ENCODE measurements at places on chromosomes 7 and 10.

GRCh38 chr10:124039483-124040013 lies 53.9 kb downstream of the CHST15 start:
- peak; percentile 3 for DNase-seq

DNA sequence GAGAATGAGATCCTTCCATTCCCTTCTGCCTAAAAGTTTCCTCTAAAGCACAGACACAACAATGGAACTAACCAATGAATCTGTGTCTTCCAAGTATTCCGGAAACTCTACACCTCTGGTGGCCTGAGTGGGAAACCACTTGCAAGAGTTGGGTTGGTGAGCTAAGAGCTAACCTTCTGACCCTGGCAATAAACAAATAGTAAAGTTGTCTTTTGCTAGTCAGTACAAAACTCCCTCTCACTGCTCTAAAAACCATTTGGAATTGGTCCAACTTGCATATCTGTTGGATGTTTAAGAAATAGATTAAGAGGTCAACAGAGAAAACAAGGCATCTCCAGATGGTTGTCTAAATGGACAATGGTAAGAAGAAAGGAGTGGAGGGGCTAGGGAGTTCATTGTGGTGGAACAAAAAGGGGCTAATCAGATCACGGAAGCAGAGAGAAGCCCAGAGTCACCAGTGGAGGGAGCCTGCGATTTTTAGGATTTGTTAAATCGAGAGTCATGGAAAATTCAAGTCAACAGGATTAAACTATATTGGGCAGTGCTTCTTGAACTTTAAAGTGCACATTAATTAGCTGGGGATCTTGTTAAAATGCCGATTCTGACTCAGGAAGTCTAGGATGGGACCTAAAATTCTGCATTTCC lies 192.3 kb downstream of the EVX1 start:
- DNase-seq = no peak

DNA sequence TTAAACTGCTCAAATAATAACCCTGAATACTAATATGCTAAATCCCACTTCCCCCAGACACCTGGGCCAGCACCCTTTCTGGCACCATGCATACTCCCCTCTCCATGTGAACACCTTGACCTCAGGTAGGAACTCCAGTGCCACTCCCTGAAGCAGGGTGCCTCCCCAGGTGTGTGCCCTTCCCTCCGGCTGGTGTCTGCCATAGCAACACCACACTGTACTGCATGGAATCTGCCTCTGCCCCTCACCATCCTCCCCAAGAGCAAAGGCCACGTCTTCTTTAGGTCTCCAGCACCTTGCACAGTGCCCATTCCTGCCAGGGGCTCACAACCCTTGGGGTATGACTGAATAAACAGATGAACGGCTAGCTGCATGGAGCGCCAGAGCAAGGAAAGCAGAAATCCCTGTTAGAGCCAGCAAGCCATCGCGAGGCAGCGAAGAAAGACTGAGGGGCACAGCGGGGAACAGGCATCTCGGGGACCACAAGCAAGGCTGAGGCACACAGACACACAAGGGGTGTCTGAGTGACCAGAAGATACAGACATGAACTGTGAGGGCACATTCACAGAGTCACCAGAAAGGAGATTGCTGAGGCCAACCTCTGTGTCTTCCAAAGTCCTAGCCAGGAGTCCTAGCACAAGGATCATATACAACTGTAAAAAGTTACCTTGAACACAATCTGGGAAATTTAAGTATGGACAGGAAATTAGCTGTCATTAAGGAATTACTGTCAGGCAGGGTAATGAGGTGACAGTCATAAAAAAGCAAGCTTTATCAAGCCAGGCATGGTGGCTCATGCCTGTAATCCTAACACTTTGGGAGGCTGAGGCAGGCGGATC lies 25.7 kb downstream of the COBL start:
- DNase-seq = no peak

DNA sequence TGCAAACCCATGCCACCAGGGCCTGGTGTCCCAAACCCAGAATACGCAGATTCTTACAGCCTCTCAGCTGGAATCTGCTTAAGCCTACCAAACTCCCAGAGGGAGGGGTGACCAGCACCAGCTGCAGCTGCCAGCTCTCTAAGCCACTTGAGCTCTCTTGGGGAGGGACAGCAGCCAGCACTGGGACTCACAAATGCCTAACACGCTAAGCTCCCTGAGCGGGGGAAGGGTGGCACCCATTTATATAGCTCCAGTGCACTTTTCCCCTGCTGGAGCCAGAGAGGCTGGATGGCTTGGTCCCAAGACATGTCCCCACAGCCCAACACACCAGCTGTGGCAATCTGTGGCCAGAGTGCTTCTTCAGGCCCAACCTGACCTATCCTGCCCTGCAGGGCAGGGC lies 326.8 kb upstream of the NRG3 start:
- no peak for DNase-seq

GRCh38 chr7:158392251-158392650 lies 195.4 kb downstream of the PTPRN2 start:
- no peak for DNase-seq

- peak; percentile 61 for DNase-seq
These were observed 7.6 kb downstream of the ZRANB1 start for GRCh38 chr10:124949543-124949942.

- DNase-seq = no peak
These were observed 376.5 kb upstream of the SORCS1 start for GRCh38 chr10:107540981-107541380.

GRCh38 chr7:78912781-78913180 lies 540.7 kb downstream of the MAGI2 start:
- DNase-seq = peak; percentile 16

GRCh38 chr10:26430641-26431163 lies 7.4 kb upstream of the APBB1IP start:
- DNase-seq = no peak

GRCh38 chr10:802506-802905 lies 113.0 kb upstream of the DIP2C start:
- DNase-seq = no peak

GRCh38 chr10:62818426-62819011 lies 2.4 kb upstream of the EGR2 start:
- DNase-seq = no peak

DNA sequence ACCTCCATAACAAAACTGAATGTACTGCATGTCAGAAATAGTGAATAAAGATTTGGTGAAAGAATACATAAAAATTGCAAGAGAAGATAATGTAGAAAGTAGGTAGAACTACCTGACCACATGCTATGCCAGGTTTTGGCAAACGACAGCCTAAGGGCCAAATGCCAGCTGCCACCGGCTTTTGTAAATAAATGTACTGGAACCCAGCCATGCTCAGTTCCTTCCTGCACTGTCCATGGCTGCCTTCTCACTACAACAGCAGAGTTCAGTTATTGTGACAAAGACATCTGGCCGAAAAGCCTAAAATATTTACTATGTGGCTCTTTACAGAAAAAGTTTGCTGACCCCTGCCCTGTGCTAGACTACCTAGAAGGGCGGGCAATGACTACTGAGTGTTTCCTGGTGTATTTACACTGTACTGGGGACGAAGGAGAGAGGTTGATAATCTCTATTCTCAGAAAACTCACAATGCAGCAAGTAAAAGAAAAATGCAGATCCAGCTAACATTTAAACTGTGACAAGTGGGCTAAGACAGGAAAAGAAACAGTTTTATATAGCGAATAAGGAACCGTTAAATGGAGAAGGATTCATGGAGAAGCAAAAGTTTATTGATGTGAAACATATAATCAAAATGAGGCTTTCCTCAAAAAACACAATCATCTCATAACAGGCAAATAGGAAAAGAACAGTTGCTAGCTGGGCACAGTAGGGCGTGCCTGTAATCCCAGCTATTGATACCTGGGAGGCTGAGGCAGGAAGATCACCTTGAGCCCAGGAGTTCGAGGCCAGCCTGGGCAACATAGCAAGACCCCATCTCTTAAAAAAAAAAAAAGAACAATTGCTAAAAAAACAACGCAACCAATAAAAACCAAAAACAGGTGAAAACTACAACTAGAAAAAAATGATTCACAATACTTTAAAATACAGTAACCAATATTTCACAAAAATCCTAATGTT lies 13.7 kb downstream of the KIN start:
- DNase-seq = no peak

DNA sequence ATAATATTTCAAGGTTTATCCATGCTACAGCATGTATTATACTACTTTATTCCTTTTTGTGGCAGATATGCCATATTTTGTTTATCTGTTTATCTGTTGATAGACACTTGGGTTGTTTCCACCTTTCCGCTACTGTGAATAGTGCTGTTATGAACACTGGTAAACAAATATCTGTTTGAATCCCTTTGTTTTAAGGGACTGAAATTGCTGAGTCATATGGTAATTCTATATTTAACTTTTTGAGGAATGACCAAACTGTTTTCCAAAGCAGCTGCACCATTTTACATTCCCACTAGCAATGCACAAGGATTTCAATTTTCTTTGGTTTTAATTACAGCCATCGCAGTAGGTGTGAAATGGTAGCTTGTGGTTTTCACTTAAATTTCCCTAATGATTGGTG lies 3.4 kb downstream of the C10orf53 start:
- DNase-seq = no peak

GRCh38 chr7:3558400-3558799 lies 257.3 kb downstream of the SDK1 start:
- DNase-seq = no peak

- peak; percentile 4 for DNase-seq
These were observed 188.0 kb downstream of the GRID1 start for GRCh38 chr10:86178401-86179152.

DNA sequence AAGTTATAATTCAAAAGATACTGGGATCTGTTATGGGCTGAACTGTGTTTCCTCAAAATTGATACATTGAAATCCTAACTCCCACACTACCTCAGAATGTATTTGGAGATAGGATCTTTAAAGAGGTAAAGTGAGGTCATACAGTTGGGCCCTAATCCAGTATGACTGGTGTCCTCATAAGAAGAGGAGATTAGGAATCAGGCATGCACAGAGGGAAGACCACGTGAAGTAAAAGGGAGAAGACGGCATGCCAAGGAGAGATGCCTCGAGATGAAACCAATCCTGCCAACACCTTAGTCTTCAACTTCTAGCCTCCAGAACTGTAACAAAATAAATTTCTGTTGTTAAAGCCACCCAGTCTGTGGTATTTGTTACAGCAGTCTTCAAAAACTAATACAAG lies 5.9 kb upstream of the CFAP69 start:
- no peak for DNase-seq

GRCh38 chr7:132400561-132401142 lies 175.6 kb downstream of the PLXNA4 start:
- DNase-seq = peak; percentile 87

DNA sequence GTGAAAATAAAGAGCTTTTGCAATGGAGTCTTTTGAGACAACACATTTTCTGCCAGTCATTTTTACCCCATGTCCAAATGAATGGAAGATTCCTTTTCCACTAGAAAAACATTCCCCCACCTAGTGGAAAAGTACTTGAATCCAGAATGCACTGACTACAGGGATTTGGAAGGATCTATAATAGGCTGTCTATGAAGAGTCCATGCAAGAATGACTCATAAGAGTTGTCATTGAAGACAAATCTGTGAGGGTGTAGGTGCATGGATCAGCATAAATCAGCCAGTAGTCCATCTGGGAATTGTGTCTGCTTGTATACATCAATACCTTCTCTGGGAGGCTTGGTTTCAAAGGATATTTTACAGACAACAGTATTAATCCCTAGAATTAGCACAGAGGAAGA lies 32.5 kb upstream of the TRUB1 start:
- no peak for DNase-seq

DNA sequence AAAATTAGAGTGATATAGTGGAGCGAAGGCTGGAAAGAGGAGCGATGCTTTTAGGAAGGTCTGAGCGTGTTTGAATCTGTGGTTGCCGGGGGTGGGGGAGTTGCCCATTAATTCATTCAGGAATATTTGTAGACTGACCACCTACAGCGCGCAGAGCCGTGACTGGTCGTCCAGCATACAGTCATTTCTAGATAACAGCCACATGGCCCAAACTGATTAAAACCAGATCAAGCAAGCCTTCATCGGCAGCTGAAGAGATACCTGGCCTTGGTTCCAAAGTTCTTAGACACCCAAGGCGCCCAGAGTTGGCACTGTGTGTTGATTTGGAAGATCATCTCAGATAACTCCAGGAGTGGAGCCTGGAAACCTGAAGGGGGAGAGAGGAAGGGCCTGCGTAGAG lies 1.7 kb downstream of the PROSER2 start:
- DNase-seq = no peak

DNA sequence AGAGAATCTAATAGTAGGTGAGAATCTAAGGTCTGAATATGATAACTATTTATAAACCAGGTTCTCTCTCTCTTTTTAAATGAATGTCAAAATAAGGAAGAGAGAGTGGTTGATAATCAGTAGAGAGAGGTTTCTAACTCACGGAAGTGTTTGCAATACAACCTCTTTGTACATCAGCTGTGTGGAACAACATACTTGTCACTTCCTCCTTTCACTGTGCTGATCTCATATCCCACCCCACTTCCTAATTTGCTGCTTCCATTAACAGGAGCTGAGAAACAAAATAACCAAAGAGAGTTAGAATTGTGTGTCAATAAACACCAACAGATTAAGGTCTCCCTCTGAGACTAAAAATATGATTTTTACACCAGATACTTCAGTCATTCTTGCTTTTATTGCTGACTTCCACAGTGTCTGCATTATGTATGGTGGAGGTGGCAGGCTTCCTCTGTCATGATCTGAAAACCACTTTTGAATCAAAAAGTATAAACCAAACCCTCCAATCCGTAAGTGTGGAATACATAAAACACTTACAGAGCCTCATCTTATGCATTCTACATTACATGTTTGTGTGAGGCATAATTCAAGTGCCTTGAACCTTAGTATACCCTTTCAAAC lies 25.0 kb downstream of the CACUL1 start:
- no peak for DNase-seq

DNA sequence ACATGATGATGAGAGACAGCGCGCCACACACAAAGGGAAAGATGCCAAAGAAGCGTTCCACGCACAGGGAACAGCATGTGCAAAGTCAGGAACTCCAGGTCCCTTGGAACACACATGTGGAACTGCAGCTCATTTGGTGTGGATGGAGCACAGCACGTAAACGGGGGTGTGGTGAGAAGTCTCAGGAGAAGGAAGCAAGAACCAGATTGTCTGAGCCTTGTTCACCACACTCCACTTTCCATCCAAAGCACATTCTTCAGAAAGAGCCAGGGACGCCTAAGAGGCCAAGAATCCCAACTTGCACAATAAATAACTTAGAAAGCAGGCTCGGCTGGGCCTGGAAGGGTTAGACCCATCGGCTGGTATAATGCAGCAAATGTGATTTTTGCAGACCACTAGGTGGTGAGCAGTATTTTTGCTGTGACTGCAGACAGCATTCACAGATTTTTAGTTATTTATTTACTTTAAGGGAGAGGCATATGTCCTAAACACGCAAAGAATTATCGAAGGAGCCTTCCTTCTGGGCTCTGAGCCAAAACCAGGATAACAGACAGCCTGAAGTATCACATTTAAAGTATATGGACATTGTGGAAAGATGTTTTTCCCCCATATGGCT lies 27.9 kb upstream of the ASCC1 start:
- DNase-seq = peak; percentile 98

Measured in AG10803 (cell line).